ENCODE measurements at places on chromosomes 1 and 21.

DNA sequence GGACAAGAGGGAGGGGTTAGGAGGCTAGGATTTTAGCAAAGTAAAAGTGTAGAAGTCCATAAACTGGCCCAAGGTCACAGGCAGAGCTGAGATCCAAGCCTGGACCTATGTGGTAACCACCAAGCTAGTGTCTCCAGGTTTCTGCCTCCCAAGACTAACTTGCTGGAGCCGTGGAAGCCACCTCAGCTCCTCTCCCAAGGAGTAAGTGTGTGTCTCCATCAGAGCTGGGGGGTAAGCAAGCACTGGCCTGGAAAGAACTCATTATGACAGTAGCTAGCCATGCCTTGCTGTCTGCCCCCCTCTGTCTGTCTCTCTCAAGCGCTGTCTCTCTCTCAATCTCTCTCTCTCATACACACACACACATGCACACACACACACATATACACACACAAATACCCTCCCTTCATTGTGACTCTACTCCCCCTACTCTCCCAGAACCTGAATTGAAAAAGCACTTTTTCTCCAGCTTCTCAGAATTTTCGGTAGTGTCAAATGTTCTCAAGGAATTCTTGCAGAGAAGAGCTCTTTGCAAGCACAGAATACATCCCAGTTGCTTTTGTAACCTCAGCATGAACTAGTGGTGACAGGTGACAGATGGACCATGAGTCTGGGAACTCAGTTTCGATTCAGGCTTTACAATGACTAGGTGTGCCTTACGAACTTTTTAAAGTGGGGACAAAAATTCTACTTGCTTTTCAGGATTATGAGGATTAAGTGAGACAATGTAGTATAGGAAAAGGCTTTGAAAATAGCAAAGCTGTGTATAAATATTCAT, 238.0 kb upstream of the FGGY start:
- DNase-seq: no peak

DNA sequence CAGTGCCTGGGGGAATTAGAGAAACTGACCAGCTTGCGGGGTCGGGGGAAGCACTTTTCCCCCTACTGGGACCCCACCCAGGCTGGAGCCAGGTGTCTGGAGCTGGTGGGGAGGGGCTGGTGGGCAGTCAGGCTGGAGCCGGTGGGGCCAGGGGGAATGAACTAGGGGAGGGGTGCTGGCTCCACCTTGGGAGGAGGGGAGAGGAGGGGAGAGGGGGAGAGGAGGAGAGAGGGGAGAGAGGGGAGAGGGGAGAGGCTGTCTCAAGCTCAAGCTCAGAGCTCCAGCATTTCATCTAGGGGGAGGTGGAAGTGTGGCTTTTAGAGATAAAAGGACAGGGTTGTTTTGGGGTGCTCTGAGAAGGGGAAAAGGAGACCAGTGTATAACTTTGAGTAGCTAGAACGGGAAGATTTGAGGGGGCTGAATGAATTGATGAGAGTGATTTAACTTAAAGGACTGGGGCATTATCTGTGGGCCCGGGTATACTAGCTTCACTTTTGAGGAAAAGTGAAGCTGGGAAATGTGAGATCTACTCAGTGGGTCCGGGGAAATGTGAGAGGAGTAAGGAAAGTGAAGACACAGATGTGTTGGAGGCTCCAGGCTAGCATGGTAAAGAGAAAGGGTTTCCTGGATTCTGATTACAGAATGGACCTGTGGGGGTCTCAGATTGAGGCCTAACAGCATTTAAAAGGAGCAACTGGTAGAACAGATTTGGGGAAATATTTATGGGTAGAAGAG, 2.8 kb downstream of the EFNA1 start:
- DNase-seq: no peak

DNA sequence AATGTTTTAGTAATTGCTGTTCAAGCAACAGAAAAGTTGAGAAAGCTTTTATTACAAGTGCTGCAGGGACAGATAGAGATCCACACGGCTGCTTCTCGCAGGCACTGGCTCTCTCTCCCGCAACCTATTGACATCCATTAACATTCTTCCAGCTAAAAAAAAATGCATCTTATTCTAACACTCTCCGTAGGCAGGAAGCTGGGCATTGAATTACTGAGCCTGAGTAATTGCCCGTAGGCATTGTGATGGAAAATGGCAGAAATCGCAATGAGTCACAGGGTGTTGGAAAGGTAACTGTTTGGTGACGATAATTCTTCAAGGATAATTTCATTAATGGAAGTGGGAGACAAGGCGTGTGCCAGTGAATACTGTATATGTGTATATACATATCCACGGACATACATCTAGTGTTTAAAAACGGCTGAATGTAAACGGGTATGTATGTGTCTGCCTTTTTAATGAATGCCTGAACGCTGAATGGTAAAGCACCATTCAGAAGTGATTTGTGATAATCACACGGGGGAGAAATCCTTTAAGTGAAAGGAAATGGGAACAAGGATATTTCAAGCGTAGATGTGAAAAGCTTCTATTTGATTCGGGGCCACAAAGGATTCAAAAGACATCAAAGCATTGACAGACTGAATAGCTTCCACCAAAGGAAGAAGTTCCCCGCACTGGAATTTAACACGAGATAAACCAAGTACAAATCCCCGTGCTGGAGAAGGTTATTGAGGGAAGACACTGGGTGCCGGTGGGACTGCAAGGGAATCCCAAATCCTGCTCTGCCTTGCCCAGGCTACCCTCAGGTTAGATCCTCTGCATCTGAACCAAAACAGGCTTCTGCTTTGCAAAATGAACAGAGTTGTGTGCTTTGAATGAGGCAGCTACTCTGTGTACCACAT, 567.2 kb downstream of the NPHP4 start:
- DNase-seq: peak; percentile 41

DNA sequence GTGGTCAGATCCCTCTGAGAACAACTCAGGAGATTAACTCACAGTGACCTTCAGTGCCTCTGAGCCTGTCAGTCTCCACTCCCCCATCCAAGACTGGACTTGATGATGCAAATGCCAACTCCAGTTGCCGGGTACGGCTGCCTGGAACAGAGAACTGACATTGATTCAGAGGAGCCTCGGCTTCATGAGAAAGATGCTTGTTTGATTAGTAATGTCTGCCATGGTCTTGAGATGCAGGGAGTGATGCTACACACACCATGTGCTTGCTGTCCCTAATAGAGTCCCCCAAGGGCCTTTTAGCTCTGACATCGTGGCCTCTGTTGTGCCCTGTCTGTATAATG, 51.8 kb upstream of the LRP8 start:
- no peak for DNase-seq

- DNase-seq: no peak
These were observed 179.6 kb downstream of the DHRS3 start for GRCh38 chr1:12438349-12438924.

DNA sequence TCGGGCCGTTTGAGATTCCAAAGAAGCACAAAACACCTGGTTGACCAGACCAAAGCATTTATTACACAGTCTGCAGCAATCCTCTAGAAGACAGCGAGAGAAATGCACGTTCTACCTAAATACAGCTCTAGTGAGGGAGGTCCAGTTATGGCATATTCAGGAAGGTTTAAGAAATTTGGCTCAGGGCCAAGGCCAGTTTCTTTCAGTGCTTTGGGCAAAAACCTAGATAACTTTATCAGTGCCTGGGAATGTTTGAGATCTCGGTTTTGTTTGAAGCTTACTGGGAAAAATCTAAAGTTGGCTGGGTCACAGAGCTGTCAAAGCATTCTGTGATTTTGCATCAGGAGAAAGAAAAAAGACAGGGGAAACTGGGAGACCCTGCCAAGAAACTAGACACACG, 514.0 kb upstream of the TMPRSS15 start:
- DNase-seq: no peak

GRCh38 chr1:223233410-223234169, 90.5 kb upstream of the TLR5 start:
- DNase-seq: no peak

- DNase-seq: no peak
These were observed 31.8 kb downstream of the DIPK1A start for GRCh38 chr1:92929461-92929860.

DNA sequence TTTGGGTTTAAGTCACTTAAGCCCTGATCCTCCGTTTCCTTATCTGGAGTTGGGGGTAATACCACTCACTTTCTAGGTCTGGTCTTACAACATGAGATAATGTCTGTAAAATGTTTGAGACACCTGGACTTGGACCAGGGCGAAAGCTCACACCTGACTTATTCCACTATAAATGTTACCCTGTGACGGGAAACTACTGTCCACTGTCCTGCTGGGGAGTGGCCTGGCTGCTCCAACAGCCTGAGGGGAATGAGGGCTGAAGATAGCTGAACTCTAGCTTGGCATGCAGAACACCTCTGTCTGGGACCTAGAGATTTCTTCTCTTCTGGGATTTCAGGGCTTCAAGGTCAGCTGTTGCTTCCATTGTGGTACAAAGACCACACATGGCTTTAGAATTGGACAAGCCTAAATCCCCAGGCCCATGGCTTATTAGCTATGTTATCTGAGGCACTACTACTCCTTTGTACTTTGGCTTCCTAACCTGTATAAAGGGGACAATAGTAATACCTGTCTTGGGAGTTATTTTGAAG, 9.5 kb upstream of the A3GALT2 start:
- DNase-seq: no peak

GRCh38 chr1:240607006-240607405, 4.9 kb downstream of the GREM2 start:
- no peak for DNase-seq

DNA sequence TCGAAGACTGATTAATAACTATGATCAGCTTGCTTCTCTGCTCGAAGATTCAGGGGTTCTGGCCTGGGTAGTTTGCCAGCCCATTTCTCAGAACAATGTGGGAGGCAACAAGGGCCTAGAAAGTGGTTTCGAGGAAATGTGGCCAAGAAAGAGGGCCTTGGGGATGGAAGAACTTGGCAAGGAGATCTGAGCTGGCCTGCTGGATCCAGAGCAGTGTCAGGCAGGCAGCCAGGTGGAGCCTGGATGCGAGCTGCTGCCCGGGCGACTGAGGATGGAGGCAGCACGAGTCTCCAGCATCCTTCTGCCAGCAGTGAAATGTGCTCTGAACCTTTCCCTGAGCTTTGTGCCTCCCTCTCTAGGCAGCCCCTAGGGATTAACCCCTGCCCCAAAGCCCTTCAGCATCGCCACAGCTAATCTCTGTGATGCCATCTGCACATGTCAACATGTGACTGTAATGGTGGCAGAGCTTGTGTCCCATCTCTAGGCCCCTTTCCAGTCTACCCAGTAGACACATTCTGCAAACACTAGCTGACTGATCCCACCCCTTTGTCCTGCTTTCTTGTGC, 61.0 kb upstream of the NEK2 start:
- DNase-seq: no peak

DNA sequence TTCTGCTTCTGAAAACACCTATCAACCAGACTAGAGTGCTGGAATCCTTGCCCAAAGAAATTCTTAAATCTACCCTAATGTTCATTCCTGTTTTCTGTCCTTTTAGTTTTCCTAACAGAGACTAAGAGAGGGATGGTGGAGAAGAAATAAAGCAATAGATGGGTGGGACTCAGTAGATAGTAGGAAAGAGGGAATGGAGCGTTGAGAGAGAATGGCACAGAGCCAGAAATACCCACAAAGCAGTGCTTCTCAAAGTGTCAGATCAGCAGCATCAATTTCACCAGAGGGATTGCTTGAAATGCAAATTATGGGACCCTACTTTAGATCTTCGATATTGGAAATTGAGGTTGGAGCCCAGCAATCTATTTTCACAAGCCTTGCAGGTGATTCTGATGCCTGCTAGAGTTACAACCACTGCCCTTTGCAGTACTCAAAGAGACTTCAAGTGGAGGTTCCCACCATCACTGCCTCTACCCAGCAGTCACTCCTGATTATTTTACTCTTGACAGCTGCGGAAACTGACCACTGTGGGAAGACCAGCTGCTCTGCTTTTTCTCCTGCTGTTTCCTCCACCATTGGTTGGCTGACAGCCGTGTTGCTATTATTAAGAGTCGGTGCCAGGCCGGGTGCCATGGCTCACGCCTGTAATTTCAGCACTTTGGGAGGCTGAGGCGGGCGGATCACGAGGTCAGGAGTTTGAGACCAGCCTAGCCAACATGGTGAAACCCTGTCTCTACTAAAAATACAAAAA, 11.4 kb upstream of the PRPF3 start:
- DNase-seq: no peak

DNA sequence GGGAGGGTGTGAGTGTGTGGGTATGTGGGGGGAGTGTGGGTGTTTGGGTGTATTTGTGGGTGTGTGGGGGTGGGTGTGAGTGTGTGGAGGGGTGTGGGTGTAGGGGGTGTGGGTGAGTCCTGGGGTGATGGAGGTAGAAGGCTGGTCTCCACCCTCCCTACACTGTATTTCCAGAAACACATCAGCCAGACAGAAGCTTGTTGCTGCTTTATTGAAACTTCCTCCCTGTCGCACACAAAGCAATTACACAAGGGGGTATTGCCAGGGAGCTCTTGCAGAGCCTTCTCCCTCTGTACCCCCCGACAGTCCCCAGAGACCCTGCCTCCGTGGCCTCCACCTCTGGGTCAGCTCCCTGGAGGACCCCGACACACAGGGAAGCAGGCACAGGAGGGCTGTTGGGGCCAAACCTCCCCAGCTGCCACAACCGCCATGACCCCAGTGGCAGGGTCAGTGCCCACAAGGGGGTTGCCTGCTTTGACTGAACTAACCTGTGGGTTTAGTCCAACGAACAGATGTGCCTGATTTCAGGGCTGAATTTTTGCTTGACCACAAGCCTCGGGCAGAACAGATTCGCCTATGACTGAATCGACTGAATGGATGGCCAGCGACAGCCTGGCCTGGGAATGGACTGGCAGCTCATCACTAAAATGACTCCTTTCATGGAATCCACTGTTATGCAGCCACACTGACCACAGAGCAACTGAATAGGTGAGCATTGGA, 9.1 kb upstream of the MATN1 start:
- no peak for DNase-seq

GRCh38 chr1:94070865-94071264, 50.1 kb downstream of the ABCA4 start:
- DNase-seq: no peak

DNA sequence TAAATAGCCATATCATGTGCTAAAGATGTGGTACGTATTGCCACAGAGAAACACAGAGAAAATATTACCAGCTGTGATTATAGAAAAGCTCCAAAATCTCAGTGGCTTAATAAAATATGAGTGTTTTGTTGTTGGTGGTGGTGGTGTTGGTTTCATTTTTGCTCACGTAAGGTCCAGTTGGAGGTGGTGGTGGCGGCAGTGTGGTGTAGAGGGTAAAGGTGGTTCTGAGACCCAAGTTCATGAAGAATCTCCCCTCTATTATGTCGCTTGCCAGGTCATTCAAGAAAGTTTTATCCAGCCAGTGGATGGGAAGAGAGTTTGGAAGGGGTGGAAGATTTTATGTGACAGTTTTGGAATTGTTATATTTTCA, 217.6 kb upstream of the SAMSN1 start:
- no peak for DNase-seq

DNA sequence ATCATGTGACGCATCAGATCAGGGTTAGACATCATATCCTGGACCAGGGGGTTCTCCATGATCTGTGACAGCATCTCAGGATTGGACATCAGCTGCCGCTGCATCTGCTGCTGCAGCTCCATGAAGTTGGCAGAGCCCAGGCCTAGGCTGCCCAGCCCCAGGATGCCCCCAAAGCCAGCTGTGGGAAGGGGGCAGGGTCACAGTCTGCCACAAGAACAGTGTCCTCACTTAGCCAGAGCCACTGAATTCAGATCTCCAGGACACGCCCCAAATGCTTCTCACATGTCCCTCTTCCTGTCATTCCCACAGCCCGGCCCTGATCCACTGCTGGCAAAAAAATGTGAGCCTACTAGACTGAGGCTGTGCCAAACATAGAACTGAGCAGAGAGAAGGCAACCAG, 3.2 kb downstream of the UBQLN4 start:
- no peak for DNase-seq

Data from left kidney (tissue), 8 donors.